ENCODE measurements at places on chromosomes 3 and 15.

DNA sequence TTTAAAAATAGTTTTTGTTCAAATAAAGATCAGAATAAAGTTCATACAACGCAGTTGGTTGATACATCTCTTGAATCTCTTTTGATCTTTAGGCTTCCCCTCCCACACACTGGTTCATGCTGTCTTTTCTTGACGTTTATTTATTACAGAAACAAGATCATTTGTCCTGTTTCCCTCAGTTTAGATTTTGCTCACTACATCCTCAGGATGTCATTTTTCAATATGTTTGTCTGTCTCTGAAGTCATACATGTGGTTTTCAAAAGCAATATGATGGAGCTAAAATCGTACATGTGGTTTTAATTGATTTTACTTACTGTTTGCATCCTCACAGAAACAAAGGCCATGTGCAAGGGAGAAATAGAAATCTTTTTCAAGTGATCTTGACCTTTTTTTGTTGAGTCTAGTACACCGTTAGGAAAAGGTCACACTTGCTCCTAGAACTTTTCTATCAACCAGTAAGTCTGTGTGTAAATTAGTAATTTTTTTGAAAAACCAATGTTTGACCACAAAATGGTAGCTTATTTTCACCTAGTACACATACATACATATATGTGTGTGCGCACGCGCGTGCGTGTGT, 63.7 kb upstream of the SENP5 start:
- no peak for DNase-seq

- DNase-seq = no peak
These were observed at the start of gene NPAP1 for GRCh38 chr15:24675332-24676144. NPAP1 (plus strand) TSS chr15:24675775; CDS start chr15:24675868, 93 bp downstream.

DNA sequence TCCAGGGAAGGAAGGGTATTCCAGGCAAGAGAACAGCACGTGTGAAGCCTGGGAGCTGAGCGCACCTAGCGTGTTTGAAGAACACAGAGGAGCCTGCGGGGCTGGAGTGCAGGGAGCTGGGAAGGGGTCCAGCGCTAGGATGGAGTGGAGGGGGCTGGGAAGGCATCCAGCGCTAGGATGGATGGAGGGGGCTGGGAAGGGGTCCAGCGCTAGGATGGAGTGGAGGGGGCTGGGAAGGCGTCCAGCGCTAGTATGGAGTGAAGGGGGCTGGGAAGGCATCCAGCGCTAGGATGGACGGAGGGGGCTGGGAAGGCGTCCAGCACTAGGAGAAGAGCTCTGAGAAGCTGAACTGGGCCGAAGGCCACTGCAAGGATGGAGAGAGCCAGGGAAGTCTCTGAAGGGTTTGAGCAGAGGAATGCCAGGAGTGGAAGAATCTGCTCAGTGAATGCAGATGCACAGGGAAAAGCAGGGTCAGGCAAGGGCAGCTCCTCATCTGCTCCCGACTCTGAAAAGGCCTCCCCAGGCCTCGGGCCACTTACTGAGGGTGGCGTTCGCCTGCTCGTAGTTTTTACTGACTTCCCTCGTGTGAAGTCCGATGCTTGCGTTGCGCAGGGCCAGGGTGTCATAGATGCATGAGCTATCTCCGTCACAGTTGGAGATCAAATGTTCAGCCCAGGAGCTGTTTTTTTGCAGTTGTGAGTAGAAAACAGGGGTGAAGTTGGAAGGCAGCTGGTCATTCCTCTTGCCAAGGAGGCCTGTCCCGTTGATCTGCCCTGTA, 39.8 kb downstream of the MUC20 start:
- DNase-seq = no peak

GRCh38 chr3:100811779-100812507, 102.6 kb downstream of the TFG start:
- DNase-seq = no peak

- no peak for DNase-seq
These were observed 148.9 kb upstream of the IL12A start for GRCh38 chr3:159839561-159840379.

DNA sequence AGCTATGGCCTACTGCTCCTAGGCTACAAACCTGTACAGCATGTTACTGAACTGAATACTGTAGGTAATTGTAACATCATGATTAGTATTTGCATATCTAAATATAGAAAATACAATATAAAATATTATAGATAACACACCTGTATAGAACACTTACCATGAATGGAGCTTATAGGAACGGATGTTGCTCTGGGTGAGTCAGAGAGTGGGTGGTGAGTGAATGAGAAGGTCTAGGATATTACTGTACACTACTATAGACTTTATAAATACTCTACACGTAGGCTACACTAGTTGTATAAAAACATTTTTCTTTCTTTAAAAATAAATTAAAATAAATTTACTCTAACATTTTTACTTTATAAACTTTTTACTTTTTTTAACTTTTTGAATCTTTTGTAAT, 224.0 kb upstream of the CBLB start:
- no peak for DNase-seq

DNA sequence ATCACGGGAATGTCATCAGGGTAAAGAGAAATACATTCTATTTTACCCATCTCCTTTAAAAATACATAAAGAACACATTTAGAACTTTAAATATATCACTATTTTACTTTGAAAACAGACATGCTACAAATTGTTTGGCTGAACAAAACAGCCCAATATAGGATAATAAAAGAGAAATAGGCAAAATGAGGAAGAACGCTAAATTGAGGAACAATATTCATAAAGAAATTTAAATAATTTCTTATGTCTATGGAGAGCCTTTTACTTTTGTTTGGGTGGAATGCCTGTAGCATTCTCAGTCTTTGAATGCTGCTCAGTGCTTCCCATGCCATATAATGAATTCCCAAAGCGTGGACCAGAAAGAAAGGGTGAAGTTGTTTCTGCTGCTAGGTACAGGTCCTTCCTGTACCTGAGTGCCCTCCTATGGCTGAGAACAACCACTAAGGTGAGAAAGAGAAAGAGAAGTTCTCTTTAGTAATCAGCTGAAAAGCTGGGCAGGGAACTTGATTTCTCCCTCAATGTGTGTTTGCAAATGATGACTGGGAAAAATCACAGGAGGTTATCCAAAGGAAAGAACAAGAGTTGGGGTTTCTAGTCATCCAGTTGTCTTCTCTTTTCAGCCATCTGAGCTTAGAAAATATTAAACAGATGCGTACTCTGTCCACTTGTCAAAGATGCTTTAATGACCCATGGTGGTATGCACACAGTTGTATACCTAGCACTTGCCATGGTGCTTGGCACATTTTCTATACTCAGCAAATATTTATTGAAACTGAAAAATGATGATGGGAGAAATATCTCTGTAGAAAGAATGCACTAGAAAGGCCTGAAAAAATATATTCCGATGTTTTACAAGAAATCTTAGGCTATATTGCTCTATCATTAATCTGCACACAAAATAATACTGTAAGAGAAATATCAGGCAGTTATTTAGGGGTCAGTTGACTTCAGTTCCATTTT, 404.6 kb downstream of the TIGIT start:
- no peak for DNase-seq

GRCh38 chr15:73617301-73617831, 15.8 kb downstream of the NPTN start:
- DNase-seq = no peak

DNA sequence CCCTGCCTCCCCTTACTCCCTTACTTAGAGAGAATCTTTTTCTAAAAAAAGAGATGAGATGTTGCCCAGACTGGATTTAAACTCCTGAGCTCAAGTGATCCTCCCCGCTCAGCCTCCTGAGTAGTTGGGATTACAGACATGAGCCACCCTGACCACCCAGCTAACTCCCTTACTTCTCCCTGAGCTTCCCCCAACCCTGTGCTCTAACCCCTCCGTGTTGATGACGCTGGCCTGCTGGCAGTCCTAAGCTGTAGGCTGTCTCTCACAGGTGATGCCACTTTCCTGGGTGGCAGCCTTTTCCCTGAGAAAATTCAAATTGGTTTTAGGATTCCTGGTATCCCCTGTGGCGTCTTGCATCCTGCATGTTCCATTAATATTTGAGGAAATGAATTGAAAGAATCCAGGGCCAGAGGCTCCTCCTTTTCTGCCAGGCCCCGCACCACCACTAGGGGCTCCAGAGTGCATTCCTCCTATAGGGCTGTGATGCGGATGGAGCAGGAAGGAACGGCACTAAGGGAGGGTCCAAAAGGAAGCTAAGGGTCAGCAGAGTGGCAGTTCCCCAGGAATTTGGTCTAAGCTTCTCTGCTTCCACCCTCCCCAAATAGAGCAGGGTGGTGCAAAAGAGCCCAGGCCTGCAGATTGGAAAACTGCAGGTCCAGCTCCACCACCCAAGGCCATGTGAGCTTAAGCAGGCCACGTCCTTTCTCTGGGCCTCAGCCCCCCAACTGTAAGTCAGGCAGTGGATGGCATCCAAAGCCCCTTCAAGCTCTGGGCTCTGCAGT, 101.1 kb downstream of the DAPK2 start:
- DNase-seq = peak; percentile 42

All from stimulated activated CD8-positive, alpha-beta memory T cell treated with anti-CD3 and anti-CD28 coated beads, Interleukin-15, amount 100 ng/mL, for 24 hours (primary cell).